Posterior vena cava (tissue), 2 donors: ENCODE measurements at places on chromosomes 3 and 15.

GRCh38 chr3:111311126-111311525, 230.9 kb upstream of the CD96 start:
- no peak for DNase-seq

- DNase-seq: no peak
These were observed 230.7 kb upstream of the TPRG1 start for GRCh38 chr3:188941103-188941502.

DNA sequence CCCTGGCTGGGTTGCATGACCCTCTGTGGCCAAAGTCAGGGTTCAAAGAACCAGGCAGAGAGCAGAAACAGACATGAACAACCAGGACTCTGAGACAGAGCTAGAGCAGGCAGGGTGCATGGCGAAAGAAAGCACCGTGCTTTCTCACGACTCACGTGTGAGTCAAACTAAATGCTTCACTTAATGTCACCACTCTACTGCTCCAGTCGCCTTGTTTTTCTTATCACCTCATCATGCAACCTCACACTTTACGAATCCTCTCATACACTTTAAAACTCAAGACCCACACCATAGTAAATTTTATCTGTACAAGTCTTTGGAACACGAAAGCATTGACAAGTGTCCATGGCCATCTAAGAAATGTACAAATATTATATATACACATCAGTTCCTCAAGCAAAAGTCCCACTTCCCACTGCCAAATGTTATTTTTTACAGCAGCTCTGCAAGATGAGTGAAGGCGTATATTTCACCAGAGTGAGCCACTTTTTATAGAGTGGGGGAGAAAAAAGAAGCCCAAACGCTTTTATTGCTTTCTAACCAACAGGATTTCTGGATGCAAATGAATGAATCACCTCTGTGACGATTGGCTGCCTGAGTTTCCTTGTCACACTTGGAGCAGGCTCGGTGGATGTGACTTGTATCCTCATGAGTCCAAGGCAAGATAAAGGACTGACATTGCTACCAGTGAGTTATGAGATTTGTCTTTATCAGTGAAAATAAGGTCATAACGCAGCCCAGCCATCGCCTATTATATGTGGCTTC, 16.0 kb upstream of the MEGF11 start:
- DNase-seq: no peak

DNA sequence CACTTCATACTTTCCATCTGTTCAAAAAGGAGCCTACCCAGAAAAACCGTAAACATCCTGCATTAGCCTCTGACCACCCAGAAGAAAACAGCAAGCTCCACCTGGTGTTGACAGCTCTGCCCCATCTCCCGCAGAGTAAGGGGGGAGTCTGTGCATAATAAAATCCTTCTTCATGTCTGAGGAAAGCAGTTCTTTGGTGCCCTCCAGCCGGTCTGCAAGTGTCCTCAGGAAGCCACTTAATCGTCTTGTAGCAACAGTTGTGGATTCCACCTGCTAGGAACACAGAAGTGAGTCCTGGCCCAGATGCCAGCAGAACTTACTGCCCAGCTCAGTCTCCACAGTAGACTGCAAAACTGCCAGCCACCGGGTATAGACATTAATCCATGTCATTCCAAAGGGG, 22.5 kb downstream of the RIOX2 start:
- DNase-seq: no peak

DNA sequence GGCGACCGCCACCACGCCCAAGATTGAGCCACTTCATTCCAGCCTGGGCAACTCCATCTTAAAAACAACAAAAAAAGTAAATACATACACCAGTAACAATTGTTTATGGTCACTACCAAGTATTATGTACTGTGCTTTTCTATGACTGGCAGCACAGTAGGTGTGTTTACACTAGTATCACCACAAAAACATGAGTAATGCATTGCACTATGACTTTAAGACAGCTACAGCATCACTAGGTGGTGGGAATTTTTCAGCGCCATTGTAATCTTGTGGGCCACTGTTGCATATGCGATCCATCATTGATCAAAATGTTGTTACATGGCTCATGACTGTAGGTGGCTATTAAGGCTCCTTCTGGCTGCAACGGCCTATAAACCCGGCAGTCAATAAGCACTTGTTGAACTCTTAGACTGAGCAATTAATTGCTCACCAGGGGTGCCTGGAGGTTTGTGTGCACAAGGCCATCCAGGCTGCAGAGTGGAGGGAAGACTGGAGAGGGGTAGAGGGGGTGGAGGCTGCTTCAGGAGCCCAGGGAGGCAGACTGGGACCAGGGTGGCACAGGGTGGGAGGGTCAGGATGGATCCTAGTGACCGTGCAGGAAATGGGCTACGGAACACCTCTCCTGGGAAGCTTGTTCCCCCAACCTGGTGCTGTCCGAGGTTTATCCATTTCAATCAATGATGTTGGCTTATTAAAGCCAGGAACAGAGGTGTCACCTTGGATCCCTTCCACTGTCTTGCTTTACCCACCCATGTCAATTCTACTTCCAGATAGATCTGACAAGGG, 17.9 kb upstream of the COPG1 start:
- no peak for DNase-seq

- no peak for DNase-seq
These were observed 24.4 kb downstream of the NR2F2 start for GRCh38 chr15:96354731-96355567.
